ENCODE measurements at places on chromosomes 11 and 22.

- peak; percentile 15 for DNase-seq
Observed at GRCh38 chr22:26592421-26592891, 2.5 kb upstream of the TPST2 start.

DNA sequence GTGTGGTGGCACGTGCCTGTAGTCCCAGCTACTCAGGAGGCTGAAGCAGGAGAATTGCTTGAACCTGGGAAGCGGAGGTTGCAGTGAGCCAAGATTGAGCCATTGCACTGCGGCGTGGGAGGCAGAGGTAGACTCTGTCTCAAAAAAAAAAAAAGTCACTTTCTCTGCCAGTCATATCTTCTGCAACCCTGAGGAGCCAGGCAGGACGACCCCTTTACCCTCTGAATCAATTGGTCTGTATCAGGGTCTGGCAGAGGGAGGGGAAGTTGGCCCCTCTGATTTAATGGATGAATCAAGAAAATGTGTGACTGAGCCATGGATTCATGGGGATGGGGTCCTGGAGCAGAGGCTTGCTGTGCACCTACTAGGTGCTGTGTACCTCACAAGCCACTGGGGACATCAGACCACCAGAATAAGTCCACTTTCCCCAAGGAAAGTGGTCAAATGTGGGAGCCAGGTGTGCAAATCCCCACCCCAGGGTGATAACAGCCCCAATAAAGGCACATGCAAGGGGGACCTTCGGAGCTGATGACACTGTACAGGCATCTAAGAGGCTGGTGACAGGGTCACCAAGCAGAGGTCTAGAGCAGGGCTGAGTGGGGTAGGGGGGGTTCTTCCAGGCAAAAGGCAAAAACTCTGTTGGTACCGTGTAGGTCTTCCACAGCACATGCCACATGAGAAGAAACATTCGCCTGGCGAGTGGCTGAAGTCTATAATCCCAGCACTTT lies 29.0 kb downstream of the TXN2 start:
- DNase-seq = peak; percentile 26

GRCh38 chr11:71580057-71581003 lies 2.3 kb downstream of the KRTAP5-11 start:
- no peak for DNase-seq

DNA sequence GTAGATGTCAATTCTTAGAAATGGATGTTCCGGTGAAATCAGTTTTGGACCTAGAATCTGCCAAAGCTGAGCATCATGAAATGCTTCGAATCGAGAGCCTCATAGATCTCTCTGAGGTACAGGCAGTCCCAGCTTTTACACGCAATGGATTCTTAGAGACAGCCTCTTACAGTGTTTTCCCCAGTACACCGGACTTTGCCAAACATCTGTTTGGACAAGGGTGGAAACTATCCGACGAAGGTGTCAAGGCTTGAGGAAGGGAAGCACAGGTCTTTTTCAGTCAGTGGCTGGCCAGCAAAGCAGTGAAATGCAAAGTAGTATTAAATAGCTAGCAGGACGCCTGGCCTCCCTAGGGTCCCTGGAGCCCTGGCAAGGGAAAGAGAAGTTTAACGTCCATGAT lies 4.9 kb downstream of the GRK3 start:
- no peak for DNase-seq

- DNase-seq = no peak
Observed at GRCh38 chr11:24163146-24163545, 333.7 kb upstream of the LUZP2 start.

GRCh38 chr11:130190371-130190881 lies 30.8 kb downstream of the ST14 start:
- no peak for DNase-seq
